ENCODE measurements at places on chromosomes 6 and 20.

DNA sequence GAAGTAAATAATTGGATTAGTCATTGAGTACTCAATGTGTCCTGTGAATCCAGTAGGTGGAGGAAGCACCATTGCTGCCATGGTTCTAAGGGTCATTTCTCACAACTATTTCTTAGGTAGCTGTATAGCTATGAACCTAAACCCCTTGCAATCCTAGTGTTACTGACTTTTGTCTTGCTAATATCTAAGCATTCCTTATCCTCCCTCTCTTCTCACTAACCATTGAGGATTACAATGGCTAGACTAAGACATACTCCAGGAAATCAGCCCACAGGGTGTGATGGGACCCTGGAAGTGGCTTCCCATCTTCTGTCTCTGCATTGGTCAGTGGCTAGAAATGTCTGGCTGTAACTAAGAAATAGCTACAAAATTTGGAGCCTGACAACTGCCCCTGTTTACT is 27.3 kb upstream of the FOXA2 start:
- no peak for DNase-seq

DNA sequence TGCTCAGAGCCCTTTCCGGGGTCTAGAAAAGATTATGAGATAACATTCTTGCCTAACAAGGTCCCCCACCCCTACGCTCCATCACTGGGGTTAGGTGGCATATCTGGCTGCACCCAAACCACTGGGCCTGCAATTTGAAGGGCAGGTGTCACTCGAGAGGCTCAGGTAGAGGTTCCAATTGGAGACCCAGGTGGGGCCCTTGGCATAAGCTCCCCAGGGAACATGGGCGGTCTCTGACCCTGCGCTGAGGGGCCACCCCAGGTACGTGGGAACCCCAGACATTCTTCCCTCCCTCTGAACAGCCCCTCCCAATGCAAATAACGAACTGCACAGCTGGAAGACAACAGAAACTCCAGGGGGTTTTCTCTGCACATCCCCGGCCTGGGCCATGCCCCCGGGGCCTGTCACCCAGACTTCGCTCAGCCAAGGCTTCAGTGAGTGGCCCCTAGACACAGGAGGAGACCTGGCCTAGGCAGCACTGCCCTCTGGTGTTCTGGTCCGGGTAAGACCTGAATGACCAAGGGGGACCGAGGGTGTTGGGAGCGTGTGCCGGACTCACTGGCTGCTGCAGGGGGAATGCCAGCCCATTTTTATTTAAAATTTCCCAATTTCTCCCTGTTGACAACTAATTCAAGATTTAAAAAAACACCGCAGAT is 47.5 kb downstream of the DSTN start:
- DNase-seq = peak; percentile 34

DNA sequence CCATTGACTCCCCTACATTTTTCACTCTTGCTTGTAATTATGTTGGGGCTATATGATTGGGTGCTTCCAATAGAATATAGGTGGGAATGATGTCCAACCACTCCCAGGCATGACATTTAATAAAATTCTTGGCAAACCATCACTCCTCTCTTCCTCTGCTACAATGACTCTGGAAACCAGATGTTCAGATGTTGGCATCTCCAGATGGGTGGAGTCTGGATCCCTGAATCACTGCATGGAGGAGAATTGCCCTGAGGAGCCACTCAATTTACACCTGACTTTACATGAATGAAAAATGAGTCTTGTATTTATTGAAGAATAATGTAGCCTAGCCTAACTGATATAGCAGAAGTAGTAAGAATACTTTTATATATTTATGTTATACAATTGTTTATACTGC is 306.7 kb upstream of the SUPT3H start:
- DNase-seq = no peak

DNA sequence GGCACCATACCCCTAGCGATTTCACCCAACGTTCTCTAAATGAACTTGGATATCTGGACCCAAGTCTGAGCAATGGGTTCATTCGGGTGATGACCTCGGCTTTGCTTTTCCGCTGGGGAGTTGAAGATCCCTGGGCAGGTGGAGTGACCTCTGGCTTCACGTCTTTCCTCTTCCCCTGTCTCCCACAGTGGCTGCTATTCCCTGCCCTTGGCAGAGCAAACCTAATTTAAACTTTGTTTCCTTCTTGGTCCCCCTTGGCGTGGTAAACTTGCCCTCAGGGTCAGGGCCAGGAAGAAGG is 7.8 kb upstream of the TFAP2A start:
- DNase-seq = no peak

GRCh38 chr20:57747861-57748481 is 38.2 kb upstream of the PMEPA1 start:
- DNase-seq = no peak

GRCh38 chr20:4949833-4950178 is 51.5 kb downstream of the SLC23A2 start:
- no peak for DNase-seq

- DNase-seq = no peak
Observed at GRCh38 chr20:4567170-4567569, 154.5 kb upstream of the PRND start.

DNA sequence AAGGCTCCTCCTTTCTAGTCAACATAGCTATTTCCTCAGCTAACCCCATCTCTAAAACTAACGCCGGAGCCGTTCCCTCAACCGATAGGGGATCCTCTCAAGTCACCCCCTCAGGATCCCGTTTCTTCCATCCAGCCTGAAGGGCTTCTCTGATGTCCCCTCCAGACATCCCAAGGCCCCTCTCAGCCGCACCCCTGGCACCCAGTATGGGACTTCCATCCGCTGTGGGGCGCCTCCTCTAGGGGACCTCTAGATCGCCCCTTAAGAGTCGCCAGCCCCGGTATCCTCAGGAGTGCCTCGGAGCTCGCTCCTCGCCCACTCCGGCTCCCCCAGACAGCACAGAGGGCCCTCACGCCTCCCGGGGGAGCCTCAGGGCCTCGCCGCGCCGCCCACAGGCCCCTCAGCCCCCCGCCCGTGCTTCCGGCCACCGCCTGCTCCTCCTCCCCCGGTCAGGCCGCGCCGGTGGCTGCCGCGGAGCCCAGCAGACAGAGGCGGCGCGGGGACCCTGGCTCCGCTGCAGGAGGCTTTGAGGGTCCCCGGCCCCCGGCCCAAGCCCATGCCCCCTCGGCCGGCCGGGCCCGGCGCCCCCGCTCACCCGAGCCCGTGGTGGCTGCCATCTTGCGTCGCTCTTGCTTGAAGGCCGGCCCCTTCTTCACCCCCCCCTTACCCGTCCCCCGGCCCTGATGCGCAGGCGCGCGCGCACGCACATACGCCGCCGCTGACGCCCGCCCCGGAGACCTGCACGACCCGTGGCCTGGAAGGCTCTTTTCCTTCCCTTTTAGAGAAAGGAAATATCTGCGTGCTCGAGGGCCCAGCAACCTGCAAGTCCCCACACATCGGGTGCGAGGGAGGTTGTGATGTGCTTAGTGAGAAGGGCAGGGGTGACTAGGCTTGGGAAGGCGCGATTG is at the start of gene UBE2V1:
TSS of gene UBE2V1 (minus strand) at position 639 of the 908 bp plus-strand sequence. CDS start at position 617, 22 bp downstream.
- DNase-seq = peak; percentile 82

DNA sequence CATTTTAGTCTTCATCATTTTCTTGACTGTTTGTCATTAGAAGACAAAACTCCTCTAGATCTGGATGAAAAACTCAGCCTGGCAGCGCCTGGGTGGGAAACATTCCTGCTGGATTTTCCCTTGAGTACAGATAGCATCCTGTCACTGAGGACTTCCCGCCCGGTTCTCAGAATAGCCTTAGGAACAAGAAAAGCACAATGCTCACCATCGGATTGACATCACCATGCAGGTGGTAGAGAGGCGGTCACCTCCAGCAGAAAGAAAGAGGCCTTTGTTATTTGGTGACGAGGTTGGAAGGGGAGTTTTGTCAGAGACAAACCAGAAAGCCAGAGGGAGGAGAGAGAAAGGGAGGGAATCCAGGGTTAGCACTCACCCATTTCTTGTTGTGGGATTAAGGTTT is 39.8 kb downstream of the KIF25 start:
- no peak for DNase-seq

DNA sequence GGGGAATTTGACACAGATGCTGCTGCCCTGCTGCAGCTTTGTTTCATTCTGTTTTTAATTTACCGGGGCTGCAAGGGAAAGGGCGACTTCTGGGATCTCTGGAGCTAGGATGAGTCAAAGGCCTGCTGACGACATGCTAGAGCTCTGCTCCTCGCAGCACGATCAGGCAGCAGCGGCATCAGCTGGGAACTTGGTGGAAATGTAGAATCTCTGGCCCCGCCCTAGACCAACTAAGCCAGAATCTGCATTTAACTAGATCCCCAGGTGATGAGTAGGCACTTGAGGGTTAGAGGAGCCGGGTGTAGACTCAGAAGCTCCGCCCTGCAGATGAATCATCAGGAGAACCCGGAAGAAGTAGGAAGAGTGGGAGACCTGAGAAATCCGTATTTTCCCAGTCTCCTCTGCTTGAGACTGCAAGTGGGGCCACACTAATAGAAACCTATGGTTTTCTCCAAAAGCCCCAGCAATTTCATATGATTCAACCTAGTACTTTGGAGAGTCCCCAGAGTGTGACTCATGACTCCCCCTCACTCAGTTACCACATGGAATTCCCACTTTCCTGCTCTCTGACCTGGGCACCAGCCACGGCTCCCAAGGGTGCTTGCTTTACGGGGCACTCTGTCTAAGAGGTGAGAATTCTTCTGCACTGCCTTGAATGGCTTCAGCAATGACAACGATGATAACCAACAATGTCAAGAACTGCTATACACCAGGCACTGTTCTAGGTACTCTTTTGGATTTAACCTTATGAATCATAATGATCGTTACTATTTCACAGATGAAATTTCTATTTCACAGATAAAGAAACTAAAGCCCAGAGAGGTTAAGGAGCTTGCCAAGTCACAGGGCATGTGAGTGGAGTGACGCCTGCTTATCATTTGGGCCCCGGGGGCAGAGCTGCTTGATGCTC is 18.1 kb downstream of the TUBB2B start:
- peak; percentile 98 for DNase-seq

- DNase-seq = peak; percentile 21
Observed at GRCh38 chr6:125945378-125946141, 11.0 kb upstream of the HINT3 start.

- DNase-seq = no peak
Observed at GRCh38 chr6:100112855-100113508, 119.0 kb upstream of the MCHR2 start.

- DNase-seq = peak; percentile 27
Observed at GRCh38 chr20:52469128-52469527, 277.5 kb upstream of the ZFP64 start.

DNA sequence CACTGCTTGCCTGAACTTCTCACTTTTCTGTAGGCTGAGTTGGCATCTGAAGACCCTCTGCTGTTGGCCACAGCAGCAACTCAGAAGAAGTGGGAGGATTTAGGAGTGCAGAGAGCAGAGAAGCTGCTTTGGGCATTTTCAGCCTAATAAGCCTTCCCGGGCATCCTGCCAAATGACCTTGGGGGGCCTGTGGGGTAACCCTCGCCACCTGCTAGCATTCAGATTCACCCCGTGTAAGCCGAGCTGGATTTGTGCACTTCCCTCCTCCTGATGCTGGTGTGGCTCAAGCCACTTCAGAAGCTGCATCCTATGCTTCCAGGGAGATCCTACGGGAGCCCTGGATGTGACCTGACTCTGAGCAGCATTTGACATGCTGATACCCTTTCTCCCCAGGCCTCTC is 114.8 kb downstream of the LRFN2 start:
- DNase-seq = no peak

- DNase-seq = no peak
Observed at GRCh38 chr20:24657878-24658620, 188.6 kb downstream of the SYNDIG1 start.

GRCh38 chr6:90820436-90820835 is 233.6 kb upstream of the MAP3K7 start:
- no peak for DNase-seq

DNA sequence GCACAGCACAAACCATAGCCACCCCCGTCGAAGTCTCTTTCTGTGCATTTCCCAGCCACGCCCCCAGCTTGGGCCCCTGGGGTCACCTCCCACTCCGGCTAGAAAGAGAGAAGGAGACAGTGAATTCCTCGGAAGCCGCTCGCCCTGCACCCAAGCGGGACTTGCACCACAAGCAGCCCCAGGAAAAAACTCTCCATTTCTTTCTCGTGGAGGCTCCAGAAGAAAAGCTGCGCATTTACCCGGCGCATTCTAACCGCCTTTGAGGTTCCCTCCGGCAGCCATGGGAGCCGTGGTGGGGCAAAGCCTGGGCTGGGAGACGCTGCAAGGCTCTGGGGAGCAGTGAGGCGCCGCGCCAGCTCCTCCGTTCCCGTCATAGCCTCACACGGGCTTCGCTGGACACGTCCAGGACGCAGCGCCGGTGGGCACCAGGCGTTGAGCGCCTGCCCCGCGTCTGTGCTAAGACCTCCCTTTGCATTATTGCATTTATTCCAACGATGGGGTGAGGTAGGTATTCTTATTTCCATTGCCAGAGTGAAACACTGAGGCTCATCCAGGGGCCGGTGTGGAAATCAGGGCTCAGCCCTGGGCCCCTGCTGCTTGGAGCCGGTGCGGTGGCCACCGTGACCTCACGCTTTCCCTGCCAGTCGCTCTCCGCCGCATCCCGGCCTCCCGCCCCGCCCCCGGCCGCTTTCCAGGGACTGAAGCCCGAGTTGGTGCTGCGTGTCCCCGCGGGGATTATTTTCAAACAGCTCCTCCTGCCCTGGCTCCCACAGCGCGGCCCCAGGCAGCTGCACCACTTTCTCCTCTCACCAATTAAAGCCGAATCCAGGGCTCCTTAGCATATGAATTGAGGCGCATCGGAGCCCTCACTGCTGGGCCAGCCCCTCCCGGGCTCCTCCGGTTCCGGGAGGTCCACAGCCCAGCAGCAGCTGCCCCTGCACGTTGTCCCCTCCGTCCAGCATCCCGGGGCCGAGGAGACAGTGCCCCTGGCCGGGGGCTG is 148.3 kb upstream of the AFDN start:
- no peak for DNase-seq

DNA sequence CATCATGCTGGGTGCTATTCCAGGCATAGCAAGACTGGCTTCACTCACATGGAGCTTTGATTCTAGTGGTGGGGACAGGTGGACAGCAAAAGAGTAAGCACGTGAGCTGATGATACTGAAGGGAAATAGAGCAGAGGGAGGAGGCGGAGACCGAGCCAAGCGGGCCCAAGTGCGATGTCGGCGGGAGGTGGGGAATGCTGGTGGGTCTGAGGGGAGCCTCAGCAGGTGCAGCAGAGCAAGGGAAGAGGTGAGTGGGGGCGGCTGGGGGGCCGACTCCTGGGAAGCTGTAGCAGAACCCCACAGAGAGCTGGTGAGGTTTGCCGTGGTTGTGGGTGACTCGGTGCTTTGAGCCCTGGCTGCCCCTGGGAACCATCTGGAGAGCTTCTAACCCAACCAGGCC is 10.2 kb downstream of the RTEL1 start:
- no peak for DNase-seq

- DNase-seq = no peak
Observed at GRCh38 chr6:71406865-71407860, 118.6 kb downstream of the OGFRL1 start.

DNA sequence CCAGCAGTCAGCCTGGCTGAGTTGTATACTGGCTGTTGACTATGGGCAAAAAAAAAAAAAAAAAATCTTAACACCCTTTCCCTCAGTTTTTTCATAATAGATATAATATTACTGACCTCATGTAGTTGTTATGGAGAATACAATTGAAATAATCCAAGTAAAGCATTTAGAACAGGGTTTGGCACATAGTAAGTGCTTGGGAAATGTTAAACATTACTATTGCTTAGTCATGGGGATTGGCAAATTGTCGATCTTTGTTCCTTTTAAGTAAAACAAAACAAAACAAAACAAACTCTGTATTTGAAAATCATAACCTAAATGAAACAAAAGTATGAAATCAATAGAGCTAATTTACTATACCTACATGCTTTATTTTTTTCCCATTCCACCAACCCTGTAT is 458.4 kb downstream of the GRIK2 start:
- no peak for DNase-seq

- no peak for DNase-seq
Observed at GRCh38 chr20:54431156-54431944, 44.0 kb upstream of the DOK5 start.

Data from fibroblast of skin of right quadriceps (primary cell).